HCT116 (cell line): ENCODE measurements at places on chromosomes 3 and 15. TPM values are rescaled to one million over a fixed set of nuclear protein-coding genes. Genes with fewer than 3 reads are reported as not detected.

SOX2 gene
- total RNA-seq: 0.15 TPM

PRTG gene
- not detected for total RNA-seq

GOLGA6D gene
- 0.12 TPM for total RNA-seq

GOLGA8J gene
- not detected for total RNA-seq

SPTBN5 gene
- total RNA-seq: 0.96 TPM

GPR171 gene
- total RNA-seq: not detected

STRA6 gene
- 0.54 TPM for total RNA-seq

CADM2 gene
- total RNA-seq: not detected

PRSS50 gene
- not detected for total RNA-seq

HEG1 gene
- 2.6 TPM for total RNA-seq

TIPIN gene
- 28.1 TPM for total RNA-seq

SNURF gene
- 0.44 TPM for total RNA-seq

DNA sequence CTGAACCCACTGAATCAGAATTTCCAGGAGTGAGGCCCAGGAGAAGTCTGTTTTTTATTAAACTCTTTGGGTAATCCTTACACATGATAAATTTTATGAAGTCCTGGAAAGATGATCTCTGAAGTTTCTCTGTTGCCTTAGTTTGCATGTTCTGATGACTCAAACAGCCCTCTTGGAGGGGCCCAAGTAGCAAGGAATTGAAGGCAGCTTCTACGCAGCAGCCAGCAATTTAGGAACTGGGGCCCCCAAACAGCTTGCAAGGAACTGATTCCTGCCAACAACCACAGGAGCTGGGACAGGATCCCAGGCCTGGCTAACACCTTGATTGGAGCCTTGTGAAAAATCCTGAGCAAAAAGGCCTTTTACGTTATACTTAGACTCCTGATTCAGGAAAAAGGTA is 5.4 kb upstream of the ACP3 start:
- no peak for DNase-seq
- peaks cover 5% of the 10 kb centered on the region; the same call in 1 of the 2 replicates for H3K4me1 ChIP-seq
- no peaks in the 10 kb centered on the region for H3K27me3 ChIP-seq

DNA sequence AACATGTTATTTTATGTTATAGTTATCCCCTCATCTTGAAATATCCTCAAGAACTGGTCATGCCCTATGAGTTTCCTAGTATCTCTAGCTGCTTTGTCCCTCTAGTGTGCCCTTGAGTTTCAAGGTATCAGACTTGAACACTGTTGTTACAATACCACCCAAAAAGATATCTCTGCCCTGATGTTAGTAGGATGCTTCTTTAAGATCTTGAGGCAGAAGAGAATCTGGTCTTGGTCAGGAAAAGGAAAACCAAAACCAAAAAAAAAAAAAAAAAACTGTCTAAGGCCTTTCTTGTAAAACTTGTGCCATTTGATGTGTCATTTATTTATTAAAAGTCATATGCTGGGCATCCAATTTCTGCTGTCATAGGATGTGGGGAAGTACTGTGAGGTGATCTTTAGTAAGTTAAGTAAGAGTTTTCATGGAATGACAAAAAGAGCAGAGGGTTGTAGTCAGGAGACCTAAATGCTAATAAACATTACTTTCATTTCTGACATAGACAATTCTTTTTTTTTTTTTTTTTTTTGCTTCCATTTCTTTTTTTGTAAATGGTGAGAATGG is 229.7 kb downstream of the NECTIN3 start:
- no peaks in the 10 kb centered on the region for H3K27me3 ChIP-seq
- no peaks in the 10 kb centered on the region for H3K36me3 ChIP-seq
- no peak overlapping the region for H3K4me3 ChIP-seq
- H3K27ac ChIP-seq: no peak overlapping the region
- DNase-seq: no peak
- H3K4me1 ChIP-seq: no peaks in the 10 kb centered on the region

DNA sequence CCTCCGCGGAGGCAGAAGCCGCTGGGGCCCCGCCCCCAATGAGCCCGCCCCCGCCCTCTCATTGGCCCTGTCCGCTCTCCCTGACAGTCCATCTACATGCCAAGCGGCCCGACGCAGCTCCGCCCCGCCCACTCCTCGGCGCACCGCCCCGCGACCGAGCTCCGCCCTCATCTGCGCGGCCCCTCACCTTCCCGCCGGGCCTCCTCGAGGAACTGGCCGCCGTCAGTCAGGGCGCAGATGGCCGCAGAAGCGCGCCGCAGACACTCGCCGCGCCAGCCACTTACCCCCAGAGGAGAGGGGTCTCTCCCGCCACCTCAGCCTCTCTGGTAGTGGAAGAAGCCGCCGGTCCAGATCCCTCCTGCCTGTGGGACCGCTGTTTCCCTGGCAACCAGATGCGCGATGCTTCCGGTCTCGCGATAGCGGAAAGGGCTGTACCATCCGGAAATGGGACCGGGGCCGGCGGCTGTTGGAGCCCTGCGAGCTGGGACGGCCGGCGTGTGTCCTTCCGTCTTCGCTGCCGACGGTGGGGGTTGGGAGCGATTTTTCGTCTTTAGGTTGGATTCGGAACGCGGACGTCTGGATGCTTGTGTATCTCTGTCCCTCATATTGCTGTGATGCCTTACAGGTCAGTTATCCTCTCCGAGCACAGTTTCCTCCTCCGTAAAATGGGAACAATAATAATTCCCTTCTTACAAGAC is at the start of gene FSIP1:
Gene FSIP1 (minus strand): TSS at position 401 of the 698 bp plus-strand sequence. CDS start 6,317 bp downstream, outside the sequence.
- peak within 1 kb of the TSS; percentile 47 for H3K27ac ChIP-seq
- H3K27me3 ChIP-seq: no peaks in the 10 kb centered on the region

DNA sequence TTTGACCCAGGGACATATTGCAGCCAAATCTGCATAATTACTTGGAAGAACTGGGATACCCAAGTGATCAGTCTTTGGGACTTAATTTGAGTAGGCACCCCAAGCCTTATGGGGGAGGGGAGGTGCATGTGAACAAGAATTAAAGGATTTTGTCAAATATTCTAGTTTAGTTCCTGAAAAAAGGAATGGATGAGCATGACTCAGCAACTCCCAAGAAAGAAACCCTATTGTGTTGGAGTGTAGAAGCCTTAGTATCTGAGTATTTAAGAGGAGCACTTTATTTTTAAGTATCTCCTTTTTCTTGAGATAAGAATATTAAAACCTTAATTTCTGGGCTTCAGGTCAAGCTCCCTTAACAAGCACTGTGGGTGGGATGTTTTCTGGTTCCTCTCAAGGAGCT is 222.4 kb downstream of the CD47 start:
- H3K27me3 ChIP-seq: no peaks in the 10 kb centered on the region
- no peaks in the 10 kb centered on the region for H3K36me3 ChIP-seq
- no peak for DNase-seq
- no peak overlapping the region for H3K4me3 ChIP-seq

- no peak for DNase-seq
- no peaks in the 10 kb centered on the region for H3K36me3 ChIP-seq
- H3K27me3 ChIP-seq: no peaks in the 10 kb centered on the region
- no peaks in the 10 kb centered on the region for H3K4me1 ChIP-seq
- no peak overlapping the region for H3K27ac ChIP-seq
- no peak overlapping the region for H3K4me3 ChIP-seq
Observed at GRCh38 chr3:157074981-157075380, 85.0 kb downstream of the CCNL1 start.

DNA sequence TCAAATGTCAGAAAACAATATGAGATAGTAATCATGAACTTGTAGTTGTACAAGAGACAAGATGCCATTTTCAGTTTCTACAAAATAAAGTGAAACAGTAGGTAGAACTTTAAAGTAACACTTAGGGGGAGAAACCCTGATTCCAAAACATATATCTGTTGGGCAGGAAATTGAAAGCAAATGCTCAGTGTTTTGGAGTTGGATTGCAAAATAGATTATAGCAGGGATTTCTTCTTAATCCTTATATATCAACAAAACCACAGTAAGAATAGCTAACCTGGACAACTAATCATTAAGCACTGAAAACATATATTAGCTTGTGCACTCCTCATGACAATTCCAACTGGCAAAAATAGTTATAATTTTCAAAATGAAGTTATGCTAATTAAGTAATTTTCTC is 46.9 kb downstream of the COMMD2 start:
- no peak overlapping the region for H3K4me3 ChIP-seq
- no peaks in the 10 kb centered on the region for H3K4me1 ChIP-seq
- H3K27me3 ChIP-seq: no peaks in the 10 kb centered on the region
- H3K27ac ChIP-seq: no peak overlapping the region
- DNase-seq: no peak

DNA sequence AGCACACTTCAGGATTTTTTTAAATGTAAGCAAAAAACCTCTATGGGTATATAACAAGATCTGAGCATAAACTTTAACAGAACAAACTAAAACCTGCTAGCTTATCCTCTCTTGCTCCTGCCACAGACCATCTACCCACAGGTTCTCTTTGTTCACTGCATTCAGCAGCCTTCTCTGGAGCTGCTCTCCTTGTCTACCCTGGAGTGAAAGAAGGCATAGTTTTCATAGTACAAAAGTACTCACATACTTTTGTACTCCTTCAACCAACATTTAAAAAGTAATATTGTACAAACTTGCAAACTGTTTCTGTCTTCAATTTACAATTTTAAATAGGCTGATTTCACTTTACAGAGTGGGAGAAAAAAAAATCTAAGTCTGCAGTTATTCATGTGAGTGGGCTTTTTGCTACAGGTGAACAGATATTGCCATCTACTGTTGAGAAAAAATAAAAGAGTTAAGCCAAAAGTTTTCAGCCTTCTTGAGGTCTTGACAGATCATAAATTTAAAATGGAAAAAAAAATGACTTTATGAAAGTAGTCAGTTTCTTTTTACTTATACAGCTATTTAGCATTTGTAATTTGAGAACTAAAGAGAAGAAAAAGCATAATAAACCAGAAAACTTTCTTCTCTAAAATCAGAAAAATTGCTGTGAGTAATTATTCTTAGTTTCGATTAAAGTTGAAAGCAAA is 20.4 kb downstream of the TERC start:
- H3K4me3 ChIP-seq: no peak overlapping the region
- no peak for DNase-seq
- no peaks in the 10 kb centered on the region for H3K36me3 ChIP-seq
- no peak overlapping the region for H3K27ac ChIP-seq
- H3K27me3 ChIP-seq: 0 out of 2 replicates have a peak, but pooled peaks cover 7% of the 10 kb centered on the region

- no peaks in the 10 kb centered on the region for H3K4me1 ChIP-seq
- no peak overlapping the region for H3K27ac ChIP-seq
- H3K36me3 ChIP-seq: no peaks in the 10 kb centered on the region
- no peak for DNase-seq
Observed at GRCh38 chr3:132781922-132782321, 59.7 kb upstream of the NPHP3 start.

DNA sequence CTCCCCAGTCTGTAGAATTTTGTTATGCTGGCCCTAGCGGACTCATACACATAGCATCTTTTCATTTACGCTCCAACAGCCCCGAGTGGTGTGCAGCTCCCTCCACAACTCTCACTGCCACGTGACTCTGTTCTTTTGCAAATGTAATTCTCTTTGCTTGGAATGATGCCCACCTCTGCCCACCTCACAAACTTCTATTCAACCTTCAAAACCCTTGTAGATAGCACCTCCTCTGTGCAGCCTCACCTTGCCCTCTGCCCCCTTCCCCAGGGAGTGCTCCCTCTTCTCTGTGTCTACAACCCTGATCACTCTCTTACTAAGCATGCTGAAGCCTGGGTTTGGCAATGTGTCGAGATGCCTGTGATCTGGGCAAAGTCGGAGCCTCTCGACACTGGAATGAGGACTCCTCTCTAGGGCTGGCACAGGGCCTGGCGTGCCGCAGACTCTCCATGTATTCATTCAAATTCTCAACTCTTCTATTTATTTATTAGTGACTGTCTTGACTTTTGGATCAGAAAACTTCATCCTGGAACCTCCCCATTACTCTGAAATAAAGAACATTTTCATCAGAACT is 73.5 kb downstream of the MGLL start:
- H3K27ac ChIP-seq: no peak overlapping the region
- H3K4me3 ChIP-seq: no peak overlapping the region
- no peak for DNase-seq

GRCh38 chr3:148925845-148926244 is 60.7 kb downstream of the CPA3 start:
- no peaks in the 10 kb centered on the region for H3K27me3 ChIP-seq
- H3K4me1 ChIP-seq: peaks cover 5% of the 10 kb centered on the region; the same call in 1 of the 2 replicates
- no peak for DNase-seq
- H3K36me3 ChIP-seq: no peaks in the 10 kb centered on the region
- H3K27ac ChIP-seq: no peak overlapping the region

- H3K36me3 ChIP-seq: no peaks in the 10 kb centered on the region
- no peak for DNase-seq
- H3K27me3 ChIP-seq: no peaks in the 10 kb centered on the region
- H3K4me1 ChIP-seq: no peaks in the 10 kb centered on the region
Observed at GRCh38 chr3:107375682-107376081, 1.6 kb upstream of the CCDC54 start.
